ENCODE measurements at places on chromosomes 2 and 18.
A peak's percentile ranks its signal among the peaks of the same experiment; 100 is the strongest.

GRCh38 chr2:240905176-240905781, 857 bp upstream of the CROCC2 start:
- DNase-seq: no peak

GRCh38 chr18:7941533-7941932, 374.4 kb downstream of the PTPRM start:
- no peak for DNase-seq

GRCh38 chr18:79797518-79798345, at the start of gene KCNG2:
TSS of gene KCNG2 (plus strand) at chr18:79797938. CDS start at chr18:79863668, 65,730 bp downstream.
- no peak for DNase-seq

DNA sequence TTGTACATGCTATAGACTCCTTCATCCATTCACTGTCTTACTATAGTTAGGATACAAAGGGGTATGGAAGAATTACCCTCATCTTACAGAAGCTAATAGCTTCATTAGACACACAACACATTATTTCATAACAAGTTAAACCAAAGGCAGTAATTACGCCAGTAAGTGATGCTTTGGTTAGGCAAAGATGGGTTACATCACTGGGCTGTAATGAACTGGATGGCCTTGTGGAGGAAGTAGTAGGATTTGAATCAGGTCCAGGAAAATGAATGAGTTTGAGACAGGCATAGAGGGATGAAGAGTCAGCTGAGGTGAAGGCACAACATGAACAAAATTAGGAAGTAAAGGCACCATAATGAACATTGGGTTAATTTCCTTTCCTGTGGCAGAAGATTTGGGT, 80.1 kb downstream of the SOCS6 start:
- DNase-seq: no peak

- DNase-seq: no peak
Measured at GRCh38 chr2:237297421-237298150, 116.4 kb downstream of the COL6A3 start.

- no peak for DNase-seq
Measured at GRCh38 chr2:179262077-179262660, 2.5 kb downstream of the SESTD1 start.

DNA sequence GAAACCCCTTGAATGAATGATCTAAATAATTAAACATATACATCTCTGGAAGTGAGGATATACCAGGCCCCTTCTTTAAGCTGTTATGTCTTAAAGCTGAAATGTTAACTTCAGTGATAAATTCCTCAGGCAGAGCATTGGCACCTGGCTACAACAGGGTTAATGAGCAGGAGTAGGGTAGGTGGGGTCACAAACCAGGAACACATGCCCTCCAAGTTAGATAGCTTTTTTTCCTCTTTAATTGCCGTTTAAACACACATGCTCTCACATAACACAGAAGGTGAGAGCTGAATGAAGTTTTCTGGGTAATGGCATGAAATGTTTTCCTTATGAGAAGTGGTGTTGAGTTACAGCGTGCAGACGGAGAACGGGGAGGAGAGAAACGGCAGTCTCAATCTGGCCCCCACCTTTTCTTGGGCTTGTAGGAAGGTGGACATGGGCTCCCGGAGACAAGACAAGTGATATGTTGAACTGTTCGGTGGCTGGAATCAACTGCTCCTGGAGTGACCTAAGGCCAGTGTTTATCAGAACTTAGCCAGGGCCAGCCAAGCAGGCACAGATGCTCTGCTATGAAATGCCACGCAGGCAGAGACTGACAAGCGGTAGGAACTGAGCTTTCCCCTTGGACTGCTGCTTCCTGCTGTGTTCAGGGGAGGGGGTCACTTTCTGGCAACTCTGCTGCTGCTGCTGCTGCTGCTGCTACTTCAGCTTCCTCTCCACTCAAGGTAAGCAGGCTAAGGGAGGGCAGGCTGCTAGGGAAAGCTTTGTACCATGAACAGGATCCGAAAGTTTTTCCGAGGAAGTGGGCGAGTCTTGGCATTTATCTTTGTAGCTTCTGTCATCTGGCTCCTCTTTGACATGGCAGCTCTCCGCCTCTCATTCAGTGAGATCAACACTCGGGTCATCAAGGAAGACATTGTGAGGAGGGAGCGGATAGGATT, at the start of gene GALNT5:
Gene GALNT5, plus strand, starts transcription at position 394 of the 941 bp plus-strand sequence. Its CDS starts 378 bp downstream, at position 772.
- DNase-seq: peak; percentile 68

DNA sequence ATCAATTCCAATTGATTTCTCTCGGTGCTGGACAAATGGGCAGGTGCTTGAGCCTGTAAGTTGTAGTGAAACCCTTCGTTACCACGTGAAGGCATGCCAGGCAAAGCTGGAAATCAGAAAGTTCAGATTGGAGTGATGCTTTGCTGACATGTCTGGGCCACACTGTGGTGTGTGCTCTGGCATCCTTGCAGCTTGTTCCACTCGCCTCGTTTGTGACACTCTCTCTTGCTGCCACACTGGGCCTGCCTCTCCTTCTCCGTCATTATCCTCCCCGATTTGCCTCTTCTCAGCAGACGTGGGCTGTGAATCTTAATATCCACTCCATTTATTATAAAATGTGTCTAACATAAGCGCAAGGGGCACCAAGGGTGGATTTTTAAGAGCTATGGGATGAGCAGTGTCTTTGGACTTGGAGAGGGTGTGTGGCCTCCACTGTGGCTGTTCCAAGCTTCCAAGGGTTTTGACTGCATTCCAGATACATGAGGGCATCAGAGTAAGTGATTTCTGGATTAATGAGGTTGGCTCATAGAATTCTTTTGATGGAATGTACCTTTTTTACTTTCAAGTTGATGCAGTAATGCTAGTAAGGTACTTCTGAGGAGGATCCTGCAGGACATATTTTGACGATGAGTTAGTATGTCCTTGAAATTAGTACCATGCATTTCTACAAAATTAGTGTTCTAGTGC, 238.8 kb downstream of the TPGS2 start:
- no peak for DNase-seq

GRCh38 chr2:45404807-45405297, 206.2 kb downstream of the SRBD1 start:
- no peak for DNase-seq

DNA sequence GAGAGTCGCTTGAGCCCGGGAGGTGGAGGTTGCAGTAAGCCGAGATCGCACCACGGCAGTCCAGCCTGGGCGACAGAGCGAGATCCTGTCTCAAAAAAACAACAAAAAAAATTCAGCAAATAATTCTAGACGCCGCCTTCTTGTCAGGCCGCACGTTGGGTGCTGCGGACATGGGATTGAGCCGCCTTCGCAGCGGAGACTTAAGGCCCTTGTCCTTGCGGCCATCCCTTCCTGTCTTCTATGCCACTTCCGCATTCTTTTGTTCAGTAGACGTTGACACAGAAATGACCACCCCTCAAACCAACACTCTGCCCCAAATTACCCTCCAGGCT, 15.8 kb downstream of the PTPN18 start:
- no peak for DNase-seq

GRCh38 chr2:74052732-74053710, 68.3 kb downstream of the TET3 start:
- no peak for DNase-seq

DNA sequence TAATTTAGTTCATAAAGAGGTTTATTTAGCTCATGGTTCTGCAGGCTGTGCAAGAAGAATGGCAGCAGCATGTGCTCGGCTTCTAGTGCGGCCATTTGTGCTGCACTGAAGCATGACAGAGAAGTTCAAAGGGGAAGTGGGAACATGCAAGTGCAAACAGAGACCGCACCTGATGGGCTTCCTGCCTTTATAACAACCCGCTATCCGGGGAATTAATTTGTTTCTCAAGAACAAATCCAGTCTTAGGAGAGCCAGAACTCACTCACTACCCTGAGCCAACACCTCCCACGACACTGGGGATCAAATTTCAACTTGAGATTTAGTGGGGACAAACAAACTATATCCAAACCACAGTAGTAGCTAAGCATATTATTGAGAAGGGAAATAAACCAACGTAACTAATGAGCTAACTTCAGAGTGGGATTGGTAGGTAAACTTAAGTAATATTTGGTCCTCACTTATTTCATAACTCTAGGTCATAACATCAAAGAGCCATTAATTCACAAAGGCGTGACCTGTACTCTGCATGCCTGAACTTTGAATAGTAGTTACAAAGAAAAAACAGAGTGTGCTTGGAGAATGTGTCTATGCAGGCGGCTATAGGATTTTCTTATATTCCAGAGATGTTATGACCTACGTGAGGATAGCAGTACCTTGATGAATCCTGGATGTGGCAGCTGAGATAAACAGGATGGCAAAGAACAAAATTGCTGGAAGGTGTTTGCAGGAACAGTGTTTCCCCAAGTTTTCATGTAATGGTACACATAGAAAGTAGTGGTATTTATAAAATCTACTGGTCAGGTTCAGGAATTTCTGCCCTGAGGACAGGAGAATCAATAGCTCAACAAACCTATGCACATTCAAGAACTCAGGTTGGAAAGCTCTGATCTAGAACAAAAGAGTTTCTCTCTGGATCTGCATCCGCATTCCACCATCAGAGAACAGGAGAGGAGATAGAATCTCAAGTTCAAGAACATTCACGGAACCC, 845.9 kb upstream of the ID2 start:
- DNase-seq: no peak

All from left forelimb (tissue), 1 donor.